ENCODE measurements at places on chromosomes 6 and 20.

DNA sequence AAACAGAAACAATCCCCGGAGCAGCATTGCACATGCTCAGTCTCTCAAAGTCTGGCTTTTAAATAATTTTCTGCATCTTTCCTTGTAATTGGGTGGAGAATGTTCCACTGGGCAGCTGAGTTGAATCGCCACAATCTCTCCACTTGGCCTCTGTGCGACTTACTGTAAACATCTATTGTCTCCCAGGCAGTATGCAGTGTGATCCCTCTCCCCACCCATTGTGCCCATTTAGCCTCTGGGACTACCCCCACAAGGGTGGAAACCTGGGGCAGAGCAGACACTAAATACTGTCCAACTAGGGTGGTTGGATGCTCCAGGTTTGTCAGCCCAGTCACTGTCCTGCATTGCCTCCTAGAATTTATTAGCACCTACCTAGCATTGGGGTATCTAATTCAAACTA, 96.2 kb downstream of the JARID2 start:
- no peak for DNase-seq

DNA sequence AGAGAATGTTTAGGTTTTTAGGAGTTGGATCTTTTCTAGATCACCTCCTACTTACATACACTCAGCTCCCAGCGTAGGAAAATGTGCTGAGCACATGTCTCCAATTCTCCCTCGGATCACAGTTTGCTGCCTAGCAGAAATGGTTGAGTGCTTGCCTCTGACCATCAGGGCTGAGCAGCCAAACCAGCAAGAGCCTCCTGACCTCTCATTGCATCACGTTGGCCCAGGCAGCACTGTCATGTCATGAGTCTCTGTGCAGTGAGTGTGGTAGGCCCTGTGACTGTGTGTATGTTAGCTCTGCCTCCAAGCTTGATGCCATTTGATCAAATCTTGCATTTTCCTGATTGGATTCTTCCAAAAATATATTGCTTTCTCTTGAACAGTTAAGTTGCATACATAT, 112.0 kb downstream of the LRRC1 start:
- DNase-seq, result no peak

GRCh38 chr6:26105842-26106241, 18.6 kb downstream of the HFE start:
- no peak for DNase-seq

- DNase-seq, result no peak
Measured at GRCh38 chr6:128394167-128394566, 126.2 kb downstream of the PTPRK start.

- DNase-seq, result no peak
Measured at GRCh38 chr6:127879685-127880084, 21.2 kb downstream of the THEMIS start.

GRCh38 chr6:101705866-101706265, 312.4 kb downstream of the GRIK2 start:
- no peak for DNase-seq

DNA sequence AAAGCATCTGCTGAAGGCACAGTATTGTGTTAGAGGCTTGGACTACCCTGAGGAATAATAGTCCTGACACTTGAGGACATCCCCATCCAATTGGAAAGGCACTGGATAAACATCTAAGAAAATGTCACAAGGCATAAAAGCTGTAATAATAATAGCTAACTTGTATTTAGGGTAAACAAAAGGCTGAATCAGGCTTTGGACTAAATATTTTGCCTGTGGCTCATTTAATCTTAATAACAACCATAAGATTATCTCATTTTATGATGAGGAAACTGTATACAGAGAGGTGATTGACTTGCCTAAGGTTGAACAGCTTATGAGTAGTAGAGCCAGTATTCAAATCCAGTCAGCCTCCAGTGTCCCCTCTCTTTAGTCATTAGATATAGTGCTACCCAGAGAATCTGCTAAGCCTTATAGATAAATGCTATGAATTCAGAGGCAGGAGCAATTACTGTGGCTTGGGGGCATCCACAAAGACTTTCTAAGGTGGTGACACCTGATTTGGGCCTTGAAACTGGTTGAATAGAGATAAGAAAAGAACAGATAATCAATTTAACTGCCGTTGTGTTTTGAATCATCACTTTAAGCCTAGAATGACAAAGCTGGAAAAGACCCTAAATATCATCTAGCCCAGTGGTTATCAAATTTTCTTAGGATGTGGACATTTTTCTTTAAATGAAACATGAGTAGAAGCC, 7.5 kb upstream of the ZSWIM1 start:
- DNase-seq, result no peak

DNA sequence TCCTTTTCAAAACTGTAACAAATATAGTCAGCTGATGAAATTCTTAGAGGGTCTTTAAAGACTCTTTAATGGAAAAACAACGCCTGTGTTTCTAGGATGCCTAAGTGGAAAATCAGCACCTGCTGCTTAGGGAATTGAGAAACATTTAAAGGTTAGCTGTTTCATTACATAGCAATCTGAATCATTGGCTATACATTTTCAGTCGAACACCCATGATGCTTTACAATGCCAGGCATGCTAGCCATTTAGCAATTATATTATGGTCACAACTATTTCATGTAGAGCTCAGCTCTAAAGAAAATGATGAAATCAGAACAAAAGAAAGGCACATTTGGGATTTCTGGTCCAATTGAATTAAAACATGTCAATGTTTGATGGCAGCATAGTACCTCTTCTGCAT, 270.3 kb upstream of the SYNCRIP start:
- DNase-seq, result no peak
